ENCODE measurements at places on chromosomes 1 and 21.

GRCh38 chr1:24168245-24168644 lies 18.8 kb downstream of the IFNLR1 start:
- no peak for DNase-seq

GRCh38 chr1:233005156-233005555 lies 54.7 kb downstream of the NTPCR start:
- DNase-seq = no peak

DNA sequence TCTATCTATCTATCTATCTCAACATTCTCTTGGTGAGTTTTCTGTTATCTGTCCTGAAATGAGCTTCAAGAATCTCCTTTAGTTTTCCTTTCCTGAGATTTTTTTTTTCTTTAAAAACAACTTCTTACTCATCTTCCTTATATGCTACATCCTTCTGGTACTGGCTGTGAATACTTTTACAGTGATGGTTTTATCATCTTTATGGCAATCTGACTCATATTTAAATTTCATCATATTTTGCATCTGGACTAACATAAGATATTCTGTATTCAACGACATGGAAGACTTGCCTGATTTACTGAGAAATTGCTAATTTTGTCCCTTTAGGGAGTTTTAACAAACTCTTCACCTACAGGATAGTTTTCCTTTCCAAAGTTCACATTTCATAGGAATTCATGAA lies 33.0 kb downstream of the PDE4B start:
- no peak for DNase-seq

- DNase-seq = no peak
Measured at GRCh38 chr1:157813269-157813668, 6.7 kb downstream of the FCRL1 start.

- DNase-seq = no peak
Measured at GRCh38 chr1:41722184-41722583, 196.5 kb downstream of the HIVEP3 start.

DNA sequence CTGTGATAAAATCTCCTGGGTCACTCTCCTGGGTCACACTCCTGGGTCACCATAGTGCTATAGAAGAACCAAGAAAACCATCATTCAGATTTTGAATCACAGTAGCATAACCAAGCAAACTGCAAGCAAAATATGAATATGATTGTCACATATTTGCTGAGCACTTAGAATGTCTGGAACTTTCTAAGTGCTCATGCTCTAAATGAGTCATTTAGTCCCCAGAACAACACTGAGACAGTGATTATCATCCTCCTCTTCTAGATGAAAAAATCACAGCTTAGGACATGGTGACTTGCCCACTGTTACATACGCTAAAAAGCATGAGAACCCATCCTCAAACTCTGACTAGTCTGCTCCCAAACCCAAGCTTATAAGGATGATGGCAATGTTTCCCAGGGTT lies 39.5 kb upstream of the DDAH1 start:
- DNase-seq = no peak

DNA sequence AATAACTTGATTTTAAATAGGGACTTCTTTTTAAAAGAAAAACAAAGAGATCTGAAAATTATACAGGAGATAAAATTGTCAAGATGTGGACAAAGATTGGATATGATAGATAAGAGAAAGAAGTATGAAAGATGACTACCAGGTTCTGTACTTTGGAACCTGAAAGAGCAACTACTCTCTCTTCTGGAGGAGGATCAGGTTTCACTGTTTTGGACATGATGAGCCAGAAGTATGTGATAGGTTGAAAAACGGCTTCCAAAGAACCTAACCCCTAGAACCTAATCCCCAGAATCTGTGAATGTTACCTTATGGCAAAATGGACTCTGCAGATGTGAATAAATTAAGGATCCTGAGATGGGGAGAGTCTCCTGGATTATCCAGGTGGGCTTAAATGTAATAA lies 26.2 kb downstream of the RSBN1 start:
- no peak for DNase-seq

- peak; percentile 90 for DNase-seq
Measured at GRCh38 chr1:58727364-58727763, 27.5 kb upstream of the MYSM1 start.

DNA sequence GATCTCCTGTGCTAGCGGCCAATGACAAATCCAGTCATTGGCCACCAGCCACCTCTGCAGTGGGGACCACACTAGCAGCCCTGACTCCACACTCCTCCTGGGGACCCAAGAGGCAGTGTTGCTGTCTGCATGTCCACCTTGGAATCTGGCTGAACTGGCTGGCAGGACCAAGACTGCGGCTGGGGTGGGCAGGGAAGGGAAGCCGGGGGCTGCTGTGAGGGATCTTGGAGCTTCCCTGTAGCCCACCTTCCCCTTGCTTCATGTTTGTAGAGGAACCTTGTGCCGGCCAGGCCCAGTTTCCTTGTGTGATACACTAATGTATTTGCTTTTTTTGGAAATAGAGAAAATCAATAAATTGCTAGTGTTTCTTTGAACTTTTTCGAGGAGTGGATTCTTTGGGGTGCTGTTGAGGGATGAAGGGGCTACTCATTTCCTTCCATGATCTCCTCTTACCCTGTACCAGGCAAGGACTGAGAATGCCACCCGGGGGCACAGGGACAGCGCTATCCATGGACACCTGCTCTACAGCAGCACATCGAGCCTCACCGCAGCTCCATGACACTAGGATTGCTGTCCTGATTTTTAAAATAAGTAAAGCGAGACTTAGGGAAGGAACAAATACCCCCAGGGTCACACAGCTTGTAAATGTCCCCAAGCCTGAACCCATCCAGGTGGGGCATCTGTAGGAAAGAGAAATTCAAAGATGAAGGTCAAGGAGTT lies 44.7 kb downstream of the TNNT2 start:
- DNase-seq = no peak
